GM19239 (cell line): ENCODE measurements at places on chromosomes 5 and 9.

- DNase-seq: no peak
Measured at GRCh38 chr9:24118190-24118589, 292.1 kb upstream of the ELAVL2 start.

GRCh38 chr5:32489791-32490562, 45.4 kb upstream of the ZFR start:
- peak; percentile 48 for DNase-seq

- no peak for DNase-seq
Measured at GRCh38 chr5:178425621-178426068, 164.5 kb downstream of the COL23A1 start.

DNA sequence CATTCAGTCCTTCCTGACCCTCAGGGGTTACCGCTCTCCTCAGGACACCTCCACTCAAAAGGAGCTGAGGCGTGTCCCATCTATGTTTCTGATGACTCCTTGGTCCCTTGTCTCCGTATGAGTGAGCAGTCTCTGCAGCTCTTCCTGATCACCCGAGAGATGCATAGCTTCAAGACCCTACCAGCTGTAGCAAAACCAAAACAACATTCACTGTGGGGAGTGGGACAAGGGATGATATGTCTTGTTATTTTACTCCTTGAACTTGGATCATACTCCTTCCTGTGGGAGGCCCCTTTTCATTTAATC, 14.4 kb downstream of the GLDC start:
- no peak for DNase-seq
